ENCODE measurements at places on chromosomes 5 and 9. TPM values are rescaled to one million over a fixed set of nuclear protein-coding genes. Genes with fewer than 3 reads are reported as not detected.

Gene OSMR
- 6.2 TPM for polyA plus RNA-seq

Gene CRHBP
- 0.67 TPM for polyA plus RNA-seq

Gene SAXO1
- polyA plus RNA-seq, result 0.11 TPM

Gene CAMK4
- 4.7 TPM for polyA plus RNA-seq

Gene RNF183
- not detected for polyA plus RNA-seq

Gene ZNF454
- polyA plus RNA-seq, result 3.7 TPM

Gene ROPN1L
- polyA plus RNA-seq, result not detected

Gene PSAT1
- 28.7 TPM for polyA plus RNA-seq

Gene LRRC19
- polyA plus RNA-seq, result 0.11 TPM

Gene LVRN
- 3.3 TPM for polyA plus RNA-seq

Gene IL3
- polyA plus RNA-seq, result not detected

Gene SELENOP
- 98.3 TPM for polyA plus RNA-seq

Gene PLEKHG4B
- 0.46 TPM for polyA plus RNA-seq

Gene BTNL3
- not detected for polyA plus RNA-seq

Gene CNTFR
- polyA plus RNA-seq, result 44.9 TPM

Gene ST8SIA4
- polyA plus RNA-seq, result 4.6 TPM

Gene ANKRD34B
- 0.16 TPM for polyA plus RNA-seq

Gene P4HA2
- 57.8 TPM for polyA plus RNA-seq

Gene SPINK5
- not detected for polyA plus RNA-seq

Gene MTMR12
- 13.4 TPM for polyA plus RNA-seq

Gene PDLIM4
- 66.2 TPM for polyA plus RNA-seq

Gene HCN1
- 3.1 TPM for polyA plus RNA-seq

Gene CTNND2
- 0.75 TPM for polyA plus RNA-seq

Gene EQTN
- not detected for polyA plus RNA-seq

Gene FOXD4L4
- not detected for polyA plus RNA-seq

Gene TTLL11
- 30.4 TPM for polyA plus RNA-seq

Gene ZNF658
- polyA plus RNA-seq, result 6.7 TPM

Gene SPINK13
- 0.33 TPM for polyA plus RNA-seq

Gene SLC6A7
- 0.30 TPM for polyA plus RNA-seq

Gene OTP
- polyA plus RNA-seq, result not detected

Gene DOCK2
- polyA plus RNA-seq, result 2.6 TPM

Gene PLCXD3
- polyA plus RNA-seq, result 0.09 TPM

Gene NTNG2
- 0.25 TPM for polyA plus RNA-seq

Gene FOXD4L6
- not detected for polyA plus RNA-seq

Gene PTGS1
- polyA plus RNA-seq, result 4.5 TPM

Gene SARDH
- 5.4 TPM for polyA plus RNA-seq

Gene GALNT12
- polyA plus RNA-seq, result 2.0 TPM

Gene IL31RA
- 0.94 TPM for polyA plus RNA-seq

Gene ADAMTS2
- 33.0 TPM for polyA plus RNA-seq

Gene PLAA
- polyA plus RNA-seq, result 30.9 TPM

Gene SLC1A1
- polyA plus RNA-seq, result 0.22 TPM

Gene OR1J2
- not detected for polyA plus RNA-seq

Measured in forelimb muscle (tissue), 1 donor.